ENCODE measurements at places on chromosomes 4 and X. TPM values are rescaled to one million over a fixed set of nuclear protein-coding genes. Genes with fewer than 3 reads are reported as not detected.

GRCh38 chr4:8026453-8026852, 86.8 kb upstream of the AFAP1 start:
- DNase-seq = no peak

- DNase-seq = no peak
Measured at GRCh38 chr4:39357002-39357401, 9.2 kb downstream of the RFC1 start.

DNA sequence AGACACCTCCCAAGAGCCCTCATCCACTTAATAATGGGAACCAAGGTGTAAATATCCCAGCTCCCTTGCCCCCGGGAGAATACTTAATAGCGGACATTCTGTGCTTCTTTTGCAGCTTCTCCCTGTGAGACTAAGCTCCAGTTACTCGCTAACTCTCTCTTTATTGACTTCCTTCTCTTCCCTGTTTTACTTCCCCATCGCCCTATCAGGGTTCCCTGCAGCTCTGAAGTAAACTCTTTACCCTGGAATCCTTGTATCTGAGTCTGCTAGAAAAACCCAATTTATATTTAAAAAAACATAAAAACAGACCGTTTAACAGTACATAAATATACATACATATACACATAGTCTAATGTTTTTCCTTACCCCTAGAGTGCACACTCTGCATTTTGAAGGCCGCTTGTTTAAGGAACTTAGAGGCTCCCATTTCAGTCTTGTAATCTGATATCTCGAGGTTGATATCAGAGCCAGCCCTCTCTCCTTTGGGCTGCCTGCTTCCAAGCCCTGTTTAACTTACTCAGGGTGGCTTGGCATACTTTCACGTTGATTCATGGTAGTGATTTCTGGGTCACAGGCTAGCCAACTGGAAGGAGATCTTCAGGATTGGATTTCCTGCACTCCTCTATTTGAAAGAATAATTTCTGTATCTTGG, 177.4 kb upstream of the SCML1 start:
- no peak for DNase-seq

DNA sequence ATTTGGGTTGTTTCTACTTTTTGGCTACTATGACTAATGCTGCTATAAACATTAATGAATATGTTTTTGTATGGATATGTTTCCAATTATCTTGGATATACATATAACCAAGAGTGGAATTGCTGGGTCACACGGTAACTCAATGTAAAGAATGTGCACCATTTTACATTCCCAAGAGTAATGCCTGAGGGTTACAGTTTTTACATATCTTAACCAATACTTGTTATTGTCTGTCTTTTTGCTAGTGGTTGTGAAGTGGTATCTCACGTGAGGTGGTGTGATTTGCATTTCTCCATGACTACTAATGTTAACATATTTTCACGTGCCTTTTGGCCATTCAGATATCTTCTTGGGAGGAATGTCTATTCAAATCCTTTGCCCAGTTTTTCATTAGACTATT, 200.3 kb upstream of the MAB21L2 start:
- DNase-seq = no peak

DNA sequence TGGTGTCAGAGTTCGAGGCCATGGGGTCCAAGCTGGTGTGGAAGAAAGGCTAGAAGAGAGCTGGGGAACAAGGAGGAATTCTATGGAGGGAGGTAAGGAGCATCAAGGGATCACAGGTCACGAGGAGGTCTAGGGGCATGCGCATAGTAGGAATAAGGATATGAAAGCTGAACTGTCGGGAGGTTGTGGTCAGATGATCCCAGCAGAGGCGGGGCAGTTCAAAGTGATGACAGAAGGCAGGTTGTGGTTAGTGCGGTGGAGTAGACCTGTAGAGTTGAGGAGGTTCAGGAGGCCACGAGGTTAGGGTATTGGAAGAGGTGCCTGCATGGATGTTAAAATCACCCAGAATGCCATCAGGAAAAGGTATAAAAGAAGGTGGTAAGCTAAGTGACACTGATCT, 156.3 kb downstream of the TMEM164 start:
- DNase-seq = no peak

GRCh38 chrX:139025816-139026215, 314.3 kb upstream of the FGF13 start:
- DNase-seq = no peak

Gene CACNA1F
- total RNA-seq = 0.09 TPM

Gene TCP11X2
- total RNA-seq = not detected

Gene SPANXN5
- total RNA-seq = not detected

Gene TMEM154
- 4.6 TPM for total RNA-seq
